ENCODE measurements at places on chromosomes 7 and 10.
A peak's percentile ranks its signal among the peaks of the same experiment; 100 is the strongest.

- no peak for DNase-seq
These were observed 5.4 kb downstream of the VGF start for GRCh38 chr7:101159696-101160674.

- DNase-seq, result no peak
These were observed 428.6 kb downstream of the TCERG1L start for GRCh38 chr10:130882906-130883305.

- peak; percentile 41 for DNase-seq
These were observed 88.8 kb upstream of the TNS3 start for GRCh38 chr7:47670729-47671128.

DNA sequence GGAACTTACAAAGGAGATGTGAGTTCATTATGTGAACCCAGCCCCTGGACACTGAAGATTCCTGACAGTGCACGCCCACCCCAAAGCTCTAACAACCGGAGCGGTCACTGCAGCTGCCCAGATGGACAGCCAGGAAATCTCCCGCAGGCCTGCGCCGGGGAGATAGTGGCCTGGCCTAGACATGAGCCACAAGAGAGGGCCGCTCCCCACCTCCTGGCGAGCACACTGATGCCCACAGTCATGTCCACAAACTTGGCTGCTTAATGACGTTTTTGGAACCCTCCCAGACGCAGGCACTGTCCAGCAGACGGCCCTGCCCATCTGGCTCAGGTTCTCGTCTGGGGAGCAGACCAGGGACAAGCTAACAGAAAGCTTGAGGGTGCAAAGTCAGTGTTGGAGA, 34.2 kb downstream of the TCERG1L start:
- DNase-seq, result no peak

DNA sequence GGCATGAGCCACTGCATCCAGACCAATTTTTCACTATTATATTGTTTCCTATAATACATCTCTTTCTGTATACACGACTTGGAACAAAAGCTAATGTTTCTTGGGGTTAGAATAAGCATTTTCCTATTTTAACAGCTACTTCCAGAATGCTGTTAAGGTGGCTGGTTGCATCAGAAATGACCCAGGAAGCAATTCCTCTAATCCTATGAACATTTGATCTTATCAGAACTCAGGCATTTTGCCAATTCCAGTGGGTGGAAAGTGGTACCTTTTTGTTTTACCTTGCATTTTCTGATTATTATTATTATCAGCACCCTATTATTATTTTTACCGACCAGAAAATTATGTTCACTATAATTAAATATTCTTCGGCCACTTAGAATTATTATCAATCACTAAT, 73.3 kb downstream of the NDUFB2 start:
- DNase-seq, result no peak
